Glomerular endothelial cell (primary cell): ENCODE measurements at places on chromosomes 3 and 15.

DNA sequence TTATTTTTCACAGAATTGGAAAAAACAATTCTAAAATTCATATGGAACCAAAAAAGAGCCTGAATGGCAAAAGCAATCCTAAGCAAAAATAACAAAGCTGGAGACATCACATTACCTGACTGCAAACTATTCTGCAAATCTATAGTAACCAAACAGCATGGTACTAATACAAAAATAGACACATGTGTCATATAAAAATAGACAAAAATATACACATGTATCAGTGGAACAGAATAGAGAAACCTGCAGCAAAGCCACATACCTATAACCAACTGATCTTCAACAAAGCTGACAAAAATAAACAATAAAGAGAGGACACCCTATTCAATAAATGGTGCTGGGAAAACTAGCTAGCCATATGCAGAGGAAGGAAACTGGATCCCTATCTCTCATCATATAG is 259.6 kb downstream of the IGSF11 start:
- DNase-seq, result no peak

DNA sequence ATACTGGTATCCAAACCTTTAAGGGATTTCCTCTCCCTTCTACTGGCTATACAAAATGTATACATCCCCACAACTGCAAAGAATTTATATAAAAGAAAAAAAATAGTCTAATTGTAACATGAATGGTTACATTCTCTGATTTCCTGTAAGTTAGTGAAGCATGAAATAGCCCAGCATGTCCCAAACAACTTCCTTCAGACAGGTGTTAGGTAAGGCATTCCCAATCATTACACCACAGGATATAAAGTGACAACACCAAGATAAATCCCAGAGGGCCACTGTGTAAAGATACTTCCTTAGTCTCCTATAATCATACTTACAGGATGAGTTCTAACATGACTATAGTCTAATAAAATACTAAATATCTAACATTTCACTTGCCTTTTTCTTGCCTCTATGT is 7.6 kb downstream of the CMTM6 start:
- DNase-seq, result no peak

- no peak for DNase-seq
Measured at GRCh38 chr3:104785947-104786346, 580.8 kb upstream of the ALCAM start.

DNA sequence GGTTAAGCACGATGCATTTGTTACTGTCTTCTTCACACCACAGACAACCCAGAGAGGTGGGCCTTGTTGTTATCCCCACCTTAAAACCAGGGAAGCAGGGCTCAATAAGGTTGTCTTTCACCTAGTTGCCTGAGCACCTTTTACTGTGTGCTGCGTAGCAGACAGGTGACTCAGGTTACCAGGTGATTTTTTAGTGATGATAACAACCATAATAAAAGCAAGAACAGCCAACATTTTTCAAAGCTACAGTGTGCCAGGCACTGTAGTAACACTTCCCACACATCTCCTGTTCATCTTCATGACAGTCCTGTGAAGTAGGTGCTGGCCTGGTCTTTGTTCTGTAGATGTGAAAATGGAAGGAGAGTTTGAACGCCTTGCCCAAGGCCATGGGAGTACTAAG is 132.2 kb downstream of the SLC25A26 start:
- DNase-seq, result no peak

DNA sequence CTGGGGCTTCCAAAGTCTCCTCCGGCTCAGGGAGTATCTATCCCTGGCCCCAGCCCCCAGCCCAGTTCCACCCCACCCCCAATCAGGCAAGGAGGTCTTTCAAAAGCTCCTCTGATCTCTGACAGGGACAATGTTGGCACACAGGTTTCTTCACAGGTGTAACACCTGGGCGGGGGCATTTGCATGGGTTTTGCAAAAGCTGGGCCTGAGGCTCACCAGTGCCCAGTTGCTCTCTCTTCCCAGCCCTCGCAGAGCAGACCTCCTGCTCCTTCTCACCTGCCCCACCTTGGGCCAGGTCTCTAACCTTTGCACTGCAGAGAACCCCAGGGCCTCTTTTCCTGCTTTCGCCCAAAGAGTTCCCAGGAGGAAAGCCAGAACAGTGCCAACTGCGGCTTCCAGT is 8.6 kb upstream of the CSK start:
- DNase-seq, result no peak

GRCh38 chr3:160477750-160478149 is 28.2 kb upstream of the TRIM59 start:
- DNase-seq, result no peak

DNA sequence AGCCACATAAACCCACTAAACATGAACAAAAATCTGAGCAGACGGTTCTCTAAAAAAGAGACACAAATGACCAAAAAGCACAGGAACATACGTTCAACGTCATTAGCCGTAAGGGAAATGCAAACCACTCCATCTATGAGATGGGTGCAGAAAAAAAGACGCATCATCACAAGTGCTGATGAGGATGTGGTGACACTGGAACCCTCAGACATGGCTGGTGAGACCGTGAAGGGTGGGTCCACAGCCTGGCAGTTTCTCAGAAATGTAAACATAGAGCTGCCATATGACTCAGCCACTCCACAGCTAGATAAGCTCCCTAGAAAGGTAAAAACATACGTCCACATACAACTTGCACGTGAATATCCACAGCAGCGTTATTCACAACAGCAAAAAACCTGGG is 23.3 kb downstream of the PCSK6 start:
- DNase-seq, result no peak

- no peak for DNase-seq
Measured at GRCh38 chr3:183328823-183329222, 75.8 kb downstream of the B3GNT5 start.

- DNase-seq, result no peak
Measured at GRCh38 chr3:14598143-14598569, 53.4 kb upstream of the CCDC174 start.

GRCh38 chr3:148629006-148629405 is 68.7 kb upstream of the AGTR1 start:
- no peak for DNase-seq

GRCh38 chr15:89899295-89899945 is 5.6 kb upstream of the AP3S2 start:
- no peak for DNase-seq

DNA sequence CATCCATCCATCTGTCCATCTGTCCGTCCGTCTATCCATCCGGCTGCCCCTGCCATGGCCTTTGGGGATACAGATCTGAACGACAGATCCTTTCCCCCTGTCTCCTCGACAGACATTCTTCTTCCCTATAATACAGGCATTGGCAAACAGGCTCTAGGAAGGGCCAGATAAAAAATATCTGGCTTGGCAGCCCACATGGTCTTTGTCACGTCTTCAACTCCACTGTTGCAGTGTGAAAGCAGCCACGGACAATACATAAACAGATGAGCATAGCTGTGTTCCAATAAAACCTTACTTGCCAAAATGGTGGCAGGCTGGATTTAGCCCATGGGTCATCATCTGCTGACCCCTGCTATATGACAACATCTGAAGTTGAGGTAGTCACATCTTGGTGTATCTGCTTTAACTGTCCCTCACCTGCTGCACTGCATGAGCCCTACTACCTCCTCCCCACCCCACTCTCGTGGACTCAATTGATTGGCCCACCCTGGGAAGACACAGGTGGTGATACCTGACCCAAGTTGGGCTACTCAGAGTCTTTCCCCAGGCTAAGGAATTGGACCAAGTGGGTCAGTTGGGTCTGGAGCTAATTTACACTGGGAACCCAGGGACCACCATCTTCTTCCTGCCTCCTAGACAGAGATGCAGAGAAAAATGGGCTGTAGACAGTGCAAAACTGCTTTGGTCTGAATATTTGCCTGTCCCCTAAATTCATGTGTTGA is 128.4 kb upstream of the SMAD3 start:
- no peak for DNase-seq

GRCh38 chr3:108329508-108329907 is 33.2 kb downstream of the HHLA2 start:
- no peak for DNase-seq

DNA sequence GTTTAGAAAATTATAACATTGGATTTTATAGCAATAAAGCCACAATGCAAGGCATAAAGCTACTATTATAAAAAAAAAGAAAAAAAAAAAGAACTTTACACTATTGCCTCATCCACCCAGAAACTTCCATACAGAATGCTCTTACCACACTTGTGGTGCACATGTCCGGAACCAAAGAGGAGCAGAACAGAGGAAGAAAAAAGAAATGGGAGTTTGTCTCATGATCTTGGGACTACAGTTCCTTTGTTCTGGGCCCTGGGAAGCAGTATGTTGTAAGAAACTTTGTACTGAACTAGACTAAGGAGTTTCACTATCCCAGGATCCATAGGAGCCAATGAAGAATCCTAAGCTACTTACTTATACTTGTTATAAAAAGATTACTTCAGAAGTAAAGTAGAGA is 36.1 kb downstream of the FMN1 start:
- no peak for DNase-seq

- DNase-seq, result no peak
Measured at GRCh38 chr3:108241146-108241545, 18.9 kb upstream of the IFT57 start.

- no peak for DNase-seq
Measured at GRCh38 chr3:28739647-28740046, 391.0 kb upstream of the AZI2 start.

GRCh38 chr3:48432411-48433371 is 2.8 kb upstream of the PLXNB1 start:
- DNase-seq, result no peak

GRCh38 chr3:119497820-119498185 is 544 bp upstream of the TIMMDC1 start:
- no peak for DNase-seq

DNA sequence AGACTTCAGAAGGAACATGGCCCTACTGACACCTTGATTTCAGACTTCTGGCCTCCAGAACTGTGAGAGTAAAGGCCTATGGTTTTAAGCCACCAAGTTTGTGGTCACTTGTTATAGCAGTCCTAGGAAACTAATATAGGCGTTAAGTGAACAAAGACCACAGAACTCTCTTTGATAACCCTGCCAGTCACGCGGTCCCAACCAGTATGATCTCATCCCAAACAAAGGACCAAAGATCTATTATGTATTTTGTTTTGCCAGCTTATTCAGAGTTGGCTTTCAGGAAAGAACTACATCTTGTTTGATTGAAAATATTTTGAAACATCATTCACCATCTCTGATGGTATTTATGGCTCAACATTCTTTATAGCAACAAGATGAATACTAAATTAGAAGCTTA is 294.4 kb upstream of the SLCO3A1 start:
- no peak for DNase-seq

- no peak for DNase-seq
Measured at GRCh38 chr3:186246941-186247340, 115.1 kb downstream of the DGKG start.

GRCh38 chr3:12758025-12758781 is 856 bp downstream of the TMEM40 start:
- DNase-seq, result peak; percentile 12

- no peak for DNase-seq
Measured at GRCh38 chr3:126316031-126316461, 41.2 kb downstream of the KLF15 start.

GRCh38 chr3:139236336-139236735 is 107.5 kb upstream of the MRPS22 start:
- DNase-seq, result no peak

DNA sequence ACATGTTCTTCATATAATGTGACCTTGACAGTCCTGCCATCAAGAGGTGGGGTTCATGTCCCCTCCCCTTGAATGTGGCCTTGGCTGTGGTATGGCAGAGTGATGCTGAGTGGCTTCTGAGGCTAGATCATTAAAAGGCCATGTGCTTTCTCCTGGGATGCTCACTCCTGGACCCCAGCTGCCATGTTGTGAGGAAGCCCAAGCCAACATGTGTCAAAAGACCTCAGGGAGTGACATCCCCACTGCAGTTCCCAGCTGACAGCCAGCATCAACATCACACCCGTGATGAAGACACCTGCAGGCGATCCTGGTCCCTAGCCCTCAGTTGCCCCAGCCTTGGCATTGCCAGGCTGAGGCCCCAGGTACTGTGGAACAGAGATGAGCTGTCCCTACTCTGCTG is 36.6 kb downstream of the EBLN2 start:
- no peak for DNase-seq

DNA sequence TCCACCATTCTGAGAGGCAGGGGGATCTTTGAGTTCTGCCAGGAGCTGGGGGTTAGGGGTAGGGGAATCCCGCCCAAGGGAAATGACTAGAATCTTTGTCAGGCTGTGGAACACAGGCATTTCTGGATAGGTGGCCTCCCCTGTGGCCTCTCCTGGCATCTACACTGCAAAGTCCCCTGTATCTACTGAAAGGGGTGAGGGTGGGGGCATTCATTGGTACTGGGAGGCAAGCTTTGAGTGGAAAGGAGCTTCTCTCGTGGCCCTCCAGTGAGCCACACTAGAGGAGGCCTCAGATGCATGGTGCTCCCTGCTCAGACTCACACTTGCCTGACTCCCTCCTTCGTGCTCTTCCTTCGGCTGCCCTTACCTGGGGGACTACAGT is 59.9 kb downstream of the CCNL1 start:
- no peak for DNase-seq

DNA sequence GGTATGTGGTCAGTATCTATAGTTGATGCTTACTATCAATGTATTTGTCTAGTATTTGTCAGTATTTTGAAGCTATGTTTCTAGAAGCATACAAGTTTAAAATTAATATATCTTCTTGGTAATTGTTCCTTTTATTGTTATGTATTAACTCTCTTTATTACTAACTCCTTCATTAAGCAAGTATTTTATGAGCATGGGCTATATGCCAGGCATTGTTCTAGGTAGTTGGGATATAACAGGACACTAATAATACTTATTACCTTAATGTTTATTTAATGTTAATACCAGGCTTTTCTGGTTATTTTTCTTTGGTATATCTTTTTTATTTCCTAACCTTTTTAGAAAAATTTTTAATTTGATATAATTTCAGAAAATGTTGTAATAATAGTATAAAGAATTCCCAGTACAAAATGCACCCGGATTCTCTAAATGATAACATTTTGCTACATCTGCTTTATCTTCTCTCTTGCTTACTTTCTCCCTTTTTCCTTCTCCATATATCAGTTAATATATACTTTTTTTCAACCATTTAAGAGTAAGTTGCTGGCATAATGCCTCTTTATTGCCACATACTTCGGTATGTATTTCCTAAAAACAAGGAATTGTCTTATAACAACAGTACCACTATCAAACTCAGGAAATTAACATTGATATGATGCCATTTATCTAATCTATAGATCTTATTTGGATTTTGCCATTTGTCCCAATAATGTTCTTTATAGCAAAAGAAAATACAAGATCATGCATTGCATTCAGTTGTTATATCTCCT is 30.9 kb downstream of the LRRC49 start:
- DNase-seq, result no peak

DNA sequence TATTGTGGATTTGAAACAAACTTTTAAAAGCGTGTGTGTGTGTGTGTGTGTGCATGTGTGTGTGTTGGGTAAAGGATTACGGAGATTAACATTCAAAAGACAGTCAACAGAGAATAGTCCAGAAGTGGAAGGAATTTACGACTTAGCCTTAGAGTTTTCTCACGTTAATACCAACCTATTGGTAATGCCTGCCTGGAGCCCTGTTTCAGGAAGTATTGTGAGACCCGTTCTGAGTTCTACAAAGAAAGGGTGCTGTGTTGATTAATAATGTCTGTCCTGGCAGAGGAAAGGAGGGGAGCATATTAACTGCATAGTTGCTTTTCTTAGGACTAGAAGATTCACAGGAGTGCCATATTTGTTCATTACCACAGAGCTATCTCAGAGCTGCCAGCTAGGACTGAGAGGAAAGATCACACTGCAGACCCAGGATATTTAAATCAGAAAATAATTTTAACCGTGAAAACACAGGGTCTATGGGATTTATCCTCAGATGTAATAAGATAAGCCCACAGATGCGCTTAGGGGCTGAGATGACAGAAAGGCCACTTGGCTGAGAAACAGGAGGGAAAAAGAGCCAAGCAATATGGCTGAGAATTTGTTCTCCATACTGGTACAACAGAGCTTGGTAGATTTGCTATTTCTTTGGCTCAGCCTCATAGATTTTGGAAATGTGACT is 40.5 kb upstream of the FRMD4B start:
- DNase-seq, result no peak
